ENCODE measurements at places on chromosomes 12 and 14.

- DNase-seq = peak; percentile 31
- H3K4me3 ChIP-seq = no peak overlapping the region
- no peaks in the 10 kb centered on the region for H3K36me3 ChIP-seq
- no peaks in the 10 kb centered on the region for H3K27me3 ChIP-seq
- H3K4me1 ChIP-seq = peaks cover 3% of the 10 kb centered on the region
- no peak overlapping the region for H3K27ac ChIP-seq
Measured at GRCh38 chr12:65822732-65823512, 1.4 kb upstream of the HMGA2 start.

- H3K4me3 ChIP-seq = no peak overlapping the region
- H3K27ac ChIP-seq = no peak overlapping the region
- no peaks in the 10 kb centered on the region for H3K27me3 ChIP-seq
- peaks cover 1% of the 10 kb centered on the region for H3K4me1 ChIP-seq
Measured at GRCh38 chr12:88310069-88310468, 168.0 kb downstream of the TMTC3 start.

DNA sequence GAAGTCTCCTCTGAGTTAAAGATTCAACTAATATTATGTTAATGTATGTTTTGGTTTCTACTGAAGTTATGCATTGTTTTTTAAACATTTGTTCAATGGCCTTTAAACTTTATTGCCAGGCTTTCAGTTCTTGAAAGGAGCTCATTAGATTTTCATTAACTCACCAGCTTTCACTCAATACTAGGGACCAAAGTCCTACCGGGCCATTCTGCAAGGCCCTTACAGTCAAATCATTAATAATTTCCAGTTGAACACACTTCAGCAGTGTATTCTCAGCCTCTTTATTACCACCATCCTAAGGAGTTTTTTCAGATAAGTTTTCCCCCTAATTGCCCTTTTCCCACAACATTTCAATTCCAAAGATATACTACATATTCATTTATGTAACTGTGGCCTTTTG is 409.2 kb downstream of the DIO2 start:
- H3K4me1 ChIP-seq = no peaks in the 10 kb centered on the region
- no peaks in the 10 kb centered on the region for H3K27me3 ChIP-seq
- H3K4me3 ChIP-seq = no peak overlapping the region
- DNase-seq = no peak
- H3K36me3 ChIP-seq = no peaks in the 10 kb centered on the region

DNA sequence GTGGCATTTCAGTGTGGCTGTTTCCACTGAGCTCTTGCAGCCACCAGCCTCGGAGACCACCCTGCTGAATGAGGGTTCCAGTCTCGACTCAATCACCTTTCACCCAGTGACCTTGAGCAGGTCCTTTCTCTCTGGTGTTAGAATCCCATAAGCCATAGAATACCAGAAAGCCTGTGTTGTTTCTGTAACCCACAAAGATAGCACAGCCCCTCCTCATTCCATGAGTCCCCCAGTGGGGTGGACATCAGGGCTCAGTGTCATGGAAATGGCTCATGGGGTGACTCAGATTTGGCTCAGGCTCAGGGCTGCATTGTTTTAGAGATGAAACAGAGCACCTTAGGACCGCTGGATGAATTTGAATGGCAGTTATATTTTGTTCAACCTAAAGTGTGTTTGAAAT is 171.5 kb downstream of the PTPN11 start:
- no peak overlapping the region for H3K27ac ChIP-seq
- no peak for DNase-seq
- no peaks in the 10 kb centered on the region for H3K4me1 ChIP-seq

- H3K4me1 ChIP-seq = no peaks in the 10 kb centered on the region
- no peak overlapping the region for H3K27ac ChIP-seq
- no peaks in the 10 kb centered on the region for H3K27me3 ChIP-seq
Measured at GRCh38 chr12:126107659-126108058, 1042.4 kb downstream of the AACS start.

- no peaks in the 10 kb centered on the region for H3K27me3 ChIP-seq
- no peak overlapping the region for H3K27ac ChIP-seq
- DNase-seq = no peak
- H3K4me3 ChIP-seq = no peak overlapping the region
Measured at GRCh38 chr12:60863421-60863820, 1267.6 kb downstream of the SLC16A7 start.

GRCh38 chr12:20442322-20442721 is 74.0 kb downstream of the PDE3A start:
- H3K4me3 ChIP-seq = no peak overlapping the region
- peaks cover 2% of the 10 kb centered on the region for H3K4me1 ChIP-seq
- H3K36me3 ChIP-seq = no peaks in the 10 kb centered on the region
- H3K27me3 ChIP-seq = no peaks in the 10 kb centered on the region

GRCh38 chr12:85642808-85643207 is 193.4 kb downstream of the RASSF9 start:
- no peak overlapping the region for H3K4me3 ChIP-seq
- no peaks in the 10 kb centered on the region for H3K36me3 ChIP-seq
- H3K4me1 ChIP-seq = no peaks in the 10 kb centered on the region
- DNase-seq = no peak
- H3K27me3 ChIP-seq = no peaks in the 10 kb centered on the region
- H3K27ac ChIP-seq = no peak overlapping the region

DNA sequence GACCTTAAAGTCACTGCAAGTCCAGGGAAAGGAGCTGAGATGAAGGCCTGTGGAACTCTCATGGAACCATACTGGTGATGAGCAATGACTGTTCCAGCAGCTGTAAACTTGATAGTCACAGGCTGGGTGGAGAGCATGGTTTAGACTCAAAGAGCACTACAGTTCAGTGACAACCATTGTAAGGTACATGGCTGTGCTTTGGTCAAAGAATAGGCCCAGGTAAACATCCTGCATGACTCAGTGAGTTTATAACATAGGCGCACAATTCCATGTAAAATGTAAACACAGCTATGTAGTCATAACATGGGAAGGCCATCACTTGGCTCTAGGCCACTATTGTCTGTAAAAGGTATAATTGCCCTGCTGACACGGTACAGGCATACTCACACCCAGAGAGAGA is 119.3 kb upstream of the FSCB start:
- no peak overlapping the region for H3K27ac ChIP-seq
- no peaks in the 10 kb centered on the region for H3K36me3 ChIP-seq
- no peak for DNase-seq
- H3K27me3 ChIP-seq = no peaks in the 10 kb centered on the region

DNA sequence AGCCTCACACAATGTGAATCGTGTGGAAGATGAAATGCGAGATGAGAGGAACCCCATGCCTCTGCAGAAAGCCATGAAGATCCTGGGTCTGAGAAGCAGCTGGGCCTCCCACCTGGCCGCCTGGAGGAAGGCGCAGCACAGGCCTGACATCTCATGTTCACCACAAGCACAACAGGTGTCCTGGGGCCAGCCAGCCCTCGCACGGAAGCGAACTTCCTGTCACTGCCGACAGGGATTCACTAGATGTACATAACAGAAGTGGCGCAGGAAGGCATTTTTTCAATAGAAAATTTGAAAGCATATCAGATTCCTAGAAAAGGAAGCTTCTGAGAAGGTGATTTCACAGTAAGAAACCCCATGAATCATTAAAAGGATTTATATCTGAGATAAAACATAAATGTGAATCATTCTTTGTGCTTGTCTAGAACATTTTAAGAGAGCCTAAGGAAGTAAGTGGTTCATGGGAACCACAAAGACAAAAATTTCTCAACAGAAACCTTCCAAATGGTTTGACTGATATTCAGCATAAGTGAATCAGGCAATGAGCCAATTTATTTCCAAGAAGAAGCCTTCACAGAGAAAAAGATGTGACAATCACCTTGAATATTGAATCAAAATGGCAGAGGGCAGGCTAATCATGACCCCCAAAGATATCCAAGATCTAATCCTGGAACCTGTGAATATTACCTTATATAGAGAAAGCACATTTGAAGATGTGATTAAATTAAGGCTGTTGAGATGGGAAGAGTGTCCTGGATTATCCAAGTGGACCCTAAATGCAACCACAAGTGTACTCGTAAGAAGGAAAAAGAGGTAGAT is 311.9 kb downstream of the DUSP6 start:
- H3K27ac ChIP-seq = no peak overlapping the region
- H3K4me1 ChIP-seq = no peaks in the 10 kb centered on the region
- no peak overlapping the region for H3K4me3 ChIP-seq
- DNase-seq = no peak
- H3K36me3 ChIP-seq = no peaks in the 10 kb centered on the region

GRCh38 chr14:48874711-48875110 is 711.5 kb downstream of the RPS29 start:
- H3K27ac ChIP-seq = no peak overlapping the region
- no peaks in the 10 kb centered on the region for H3K27me3 ChIP-seq
- no peak for DNase-seq

DNA sequence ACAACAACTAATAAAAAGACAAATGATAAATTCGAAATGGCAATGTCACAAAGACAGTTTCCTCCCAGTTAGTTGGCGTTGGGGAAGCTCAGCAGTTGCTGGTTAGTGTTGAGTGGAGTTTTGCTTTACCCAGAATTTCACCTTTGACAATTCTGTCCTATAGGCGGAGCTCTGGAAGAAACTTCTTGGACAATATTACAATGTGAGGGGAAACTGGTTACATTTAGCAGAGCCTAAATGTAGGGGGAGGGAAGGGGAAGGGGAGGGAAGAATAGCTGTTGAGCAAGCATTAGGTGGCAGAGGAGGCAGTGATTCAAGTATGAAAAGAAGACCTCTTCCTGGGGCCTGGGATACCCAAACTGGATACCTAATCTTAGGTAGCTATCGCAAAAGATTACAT is 51.4 kb downstream of the BDKRB1 start:
- H3K4me1 ChIP-seq = no peaks in the 10 kb centered on the region
- H3K4me3 ChIP-seq = no peak overlapping the region
- no peaks in the 10 kb centered on the region for H3K27me3 ChIP-seq
- no peaks in the 10 kb centered on the region for H3K36me3 ChIP-seq
- no peak for DNase-seq

DNA sequence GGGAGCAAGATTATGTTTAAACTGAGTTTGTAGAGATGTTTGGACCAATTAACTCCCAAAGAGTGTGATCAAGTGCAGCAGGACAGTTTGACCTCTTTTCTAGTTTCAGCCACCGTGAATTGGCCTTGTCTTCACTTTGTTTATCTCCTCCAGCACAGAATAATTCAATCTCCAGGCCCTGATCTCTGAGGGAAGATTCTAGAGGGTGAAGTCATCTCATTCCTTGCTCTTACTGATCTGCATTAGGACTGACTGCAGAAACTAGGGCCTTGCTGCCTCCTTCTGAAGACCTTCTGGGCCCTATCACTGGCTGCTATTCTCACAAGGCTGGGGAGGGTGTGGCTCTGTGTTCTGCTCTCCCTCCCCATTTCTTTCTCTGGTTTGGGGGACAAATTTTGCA is 29.4 kb downstream of the C12orf75 start:
- H3K36me3 ChIP-seq = no peaks in the 10 kb centered on the region
- no peaks in the 10 kb centered on the region for H3K4me1 ChIP-seq
- DNase-seq = no peak
- no peaks in the 10 kb centered on the region for H3K27me3 ChIP-seq
- no peak overlapping the region for H3K4me3 ChIP-seq
- H3K27ac ChIP-seq = no peak overlapping the region

- H3K4me3 ChIP-seq = no peak overlapping the region
- H3K4me1 ChIP-seq = no peaks in the 10 kb centered on the region
- H3K27ac ChIP-seq = no peak overlapping the region
- DNase-seq = no peak
Measured at GRCh38 chr12:68480526-68480925, 130.2 kb upstream of the RAP1B start.

GRCh38 chr14:71694591-71695530 is 237.4 kb upstream of the RGS6 start:
- H3K36me3 ChIP-seq = no peaks in the 10 kb centered on the region
- H3K4me3 ChIP-seq = no peak overlapping the region
- no peak for DNase-seq

DNA sequence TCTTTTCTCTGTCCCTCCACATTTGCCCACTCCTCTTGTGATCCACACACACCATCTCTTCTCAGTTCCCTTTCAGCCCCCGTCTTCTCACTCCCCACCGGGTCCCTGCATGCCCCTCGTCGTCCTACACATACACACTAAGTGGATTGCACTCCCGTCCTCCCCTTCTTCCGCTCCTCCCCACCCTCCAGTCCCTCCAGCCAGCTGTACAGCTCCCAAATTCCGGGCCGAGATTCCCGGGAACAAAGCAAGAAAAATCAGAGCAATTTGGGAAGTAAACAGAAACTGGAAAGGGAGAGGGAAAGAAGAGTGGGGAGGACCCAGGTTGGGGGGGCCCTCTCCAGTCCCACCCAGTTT is 282 bp upstream of the IGFBP6 start:
- H3K4me1 ChIP-seq = peaks cover 14% of the 10 kb centered on the region
- H3K36me3 ChIP-seq = no peaks in the 10 kb centered on the region
- H3K27ac ChIP-seq = peak overlapping the region; percentile 75
- DNase-seq = no peak
- no peaks in the 10 kb centered on the region for H3K27me3 ChIP-seq

- no peak overlapping the region for H3K27ac ChIP-seq
- no peaks in the 10 kb centered on the region for H3K4me1 ChIP-seq
- H3K36me3 ChIP-seq = no peaks in the 10 kb centered on the region
- H3K4me3 ChIP-seq = no peak overlapping the region
Measured at GRCh38 chr12:2453761-2454090, 341.0 kb upstream of the FKBP4 start.

GRCh38 chr12:47473091-47473490 is 232.7 kb downstream of the RPAP3 start:
- H3K4me3 ChIP-seq = no peak overlapping the region
- no peaks in the 10 kb centered on the region for H3K4me1 ChIP-seq
- no peaks in the 10 kb centered on the region for H3K27me3 ChIP-seq
- no peak overlapping the region for H3K27ac ChIP-seq
